Kidney capillary endothelial cell (primary cell): ENCODE measurements at places on chromosomes 6 and 20.

DNA sequence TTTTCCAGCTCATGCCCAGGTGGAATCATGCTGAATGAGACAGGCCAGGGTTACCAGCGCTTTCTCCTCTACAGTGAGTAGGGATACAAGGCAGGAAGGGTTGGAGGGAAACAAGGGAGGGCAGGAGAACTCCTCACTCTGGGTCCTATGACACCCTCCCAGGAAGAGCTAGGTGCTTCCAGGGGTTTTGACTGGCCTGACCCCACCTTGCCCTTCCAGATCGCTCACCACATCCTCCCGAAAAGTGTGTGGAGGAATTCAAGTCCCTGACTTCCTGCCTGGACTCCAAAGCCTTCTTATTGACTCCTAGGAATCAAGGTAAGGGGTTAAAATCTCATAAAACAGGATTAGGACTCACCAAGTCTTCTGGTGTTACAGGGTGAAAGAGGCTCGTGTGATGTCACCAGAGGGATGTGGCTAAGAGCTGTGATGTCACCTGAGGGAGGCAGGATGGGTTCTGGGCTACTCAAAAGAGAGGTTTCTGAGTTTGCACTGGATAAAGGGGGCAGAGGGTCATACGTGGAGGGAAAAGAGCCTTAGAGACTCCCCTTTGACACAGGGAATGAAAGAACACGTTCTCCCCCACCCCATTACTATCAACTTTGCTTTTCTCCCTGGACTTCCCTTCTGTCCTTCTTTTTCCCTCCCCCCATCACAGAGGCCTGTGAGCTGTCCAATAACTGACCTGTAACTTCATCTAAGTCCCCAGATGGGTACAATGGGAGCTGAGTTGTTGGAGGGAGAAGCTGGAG, 1.9 kb downstream of the APOM start:
- DNase-seq = no peak

DNA sequence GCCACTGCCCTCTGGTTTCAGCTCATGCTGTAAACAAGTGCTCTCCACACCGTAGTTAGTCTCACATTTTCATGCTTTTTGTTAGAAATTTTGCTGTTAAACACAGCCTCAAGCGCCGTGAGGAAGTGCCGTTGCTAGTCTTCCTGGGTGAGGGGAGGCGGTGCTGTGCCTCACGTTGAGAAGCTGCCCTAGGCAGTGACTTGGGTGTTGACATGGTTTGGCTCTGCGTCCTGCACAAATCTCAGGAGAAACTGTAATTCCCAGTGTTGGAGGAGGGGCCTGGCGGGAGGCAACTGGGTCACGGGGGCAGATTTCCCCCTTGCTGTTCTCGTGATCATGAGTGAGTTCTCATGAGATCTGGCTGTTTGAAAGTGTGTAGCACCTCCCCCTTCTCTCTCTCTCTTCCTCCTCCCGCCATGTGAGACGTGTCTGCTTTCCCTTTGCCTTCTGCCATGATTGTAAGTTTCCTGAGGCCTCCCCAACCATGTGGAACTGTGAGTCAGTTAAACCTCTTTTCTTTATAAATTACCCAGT, 95.8 kb downstream of the ERMARD start:
- no peak for DNase-seq

- DNase-seq = no peak
Measured at GRCh38 chr6:126662966-126663365, 323.1 kb downstream of the CENPW start.

- DNase-seq = no peak
Measured at GRCh38 chr6:108697561-108698161, 136.9 kb downstream of the FOXO3 start.

- DNase-seq = no peak
Measured at GRCh38 chr6:136069119-136069518, 181.0 kb downstream of the MTFR2 start.

- DNase-seq = no peak
Measured at GRCh38 chr6:167580619-167580911, 246.1 kb upstream of the AFDN start.

GRCh38 chr6:1027109-1027794, 284.6 kb upstream of the FOXQ1 start:
- DNase-seq = no peak

DNA sequence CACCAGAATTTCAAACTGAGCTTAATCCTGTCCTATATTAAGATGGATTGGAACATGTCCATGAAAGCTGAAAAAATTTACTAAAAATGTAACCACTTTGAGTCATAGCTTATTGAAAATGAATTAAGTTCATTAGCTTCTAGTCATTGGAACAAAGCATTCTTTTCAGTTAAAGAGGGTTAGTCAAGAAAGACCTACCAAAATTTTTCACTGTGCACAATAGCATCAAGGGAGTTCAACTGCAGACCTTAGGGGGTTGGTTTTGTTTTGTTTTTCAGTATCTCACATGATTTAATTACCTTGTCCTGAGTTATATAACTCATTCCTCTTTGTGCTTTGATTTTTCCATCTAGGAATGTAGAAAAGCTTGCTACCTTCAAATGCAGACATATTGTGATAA, 2.8 kb downstream of the SLC2A12 start:
- DNase-seq = no peak

DNA sequence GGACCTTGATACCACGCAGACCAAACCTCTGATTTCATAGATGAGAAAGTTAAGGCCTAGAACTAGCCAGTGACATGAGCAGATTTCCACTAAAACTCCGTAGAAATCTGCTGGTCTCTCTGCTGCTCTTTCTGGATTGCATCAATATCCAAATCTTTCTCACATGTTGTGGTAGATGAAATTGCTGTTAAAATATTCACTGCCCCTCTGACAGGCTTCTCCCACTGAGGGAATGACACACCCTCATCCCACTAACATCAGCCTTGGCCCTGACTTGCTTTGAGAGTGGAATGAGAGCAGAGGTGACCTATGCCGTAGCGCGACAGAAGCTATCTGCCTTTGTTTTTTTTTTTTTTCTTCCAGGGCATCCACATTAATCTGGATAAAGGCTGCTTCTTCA, 20.4 kb upstream of the EXOC2 start:
- DNase-seq = no peak

- DNase-seq = no peak
Measured at GRCh38 chr6:129801909-129802308, 59.2 kb downstream of the TMEM244 start.

GRCh38 chr6:25016014-25016720, 80.4 kb upstream of the RIPOR2 start:
- DNase-seq = no peak

- no peak for DNase-seq
Measured at GRCh38 chr20:8292793-8293192, 160.7 kb downstream of the PLCB1 start.

GRCh38 chr6:28349344-28349891, 329 bp upstream of the ZKSCAN3 start:
- no peak for DNase-seq

DNA sequence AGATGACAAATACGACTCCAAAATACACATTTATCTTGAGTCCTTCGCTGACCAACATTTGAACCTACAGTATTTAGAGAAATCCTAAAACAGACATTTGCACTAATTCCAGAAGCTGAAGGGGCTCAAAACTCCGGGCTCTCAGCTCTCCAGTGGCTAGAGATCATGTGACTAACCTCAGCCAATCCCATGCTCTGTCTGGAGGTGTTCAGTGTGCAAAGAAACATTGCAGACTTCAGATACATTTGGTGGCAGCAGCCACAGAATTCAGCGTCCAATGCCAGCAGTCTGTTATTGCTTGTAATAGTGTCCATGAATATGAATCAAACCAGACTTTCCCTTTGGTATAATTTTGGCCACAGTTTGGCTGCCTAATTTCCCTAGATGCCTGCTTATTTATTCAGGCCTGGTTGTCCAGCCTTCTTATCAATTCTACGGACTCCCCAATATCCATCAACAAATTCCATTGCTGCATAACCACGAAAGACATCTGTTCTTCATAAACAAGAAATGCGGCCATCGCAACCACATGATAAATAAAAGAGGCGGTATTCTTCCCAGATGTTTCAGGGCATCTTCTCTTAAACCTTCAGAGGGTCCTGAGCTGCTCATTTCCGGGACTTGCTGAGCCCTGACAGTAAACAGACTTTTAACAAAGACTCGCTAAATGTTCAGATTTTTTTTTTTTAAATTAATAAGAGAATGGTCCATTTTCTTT, 14.5 kb upstream of the CYP24A1 start:
- no peak for DNase-seq

DNA sequence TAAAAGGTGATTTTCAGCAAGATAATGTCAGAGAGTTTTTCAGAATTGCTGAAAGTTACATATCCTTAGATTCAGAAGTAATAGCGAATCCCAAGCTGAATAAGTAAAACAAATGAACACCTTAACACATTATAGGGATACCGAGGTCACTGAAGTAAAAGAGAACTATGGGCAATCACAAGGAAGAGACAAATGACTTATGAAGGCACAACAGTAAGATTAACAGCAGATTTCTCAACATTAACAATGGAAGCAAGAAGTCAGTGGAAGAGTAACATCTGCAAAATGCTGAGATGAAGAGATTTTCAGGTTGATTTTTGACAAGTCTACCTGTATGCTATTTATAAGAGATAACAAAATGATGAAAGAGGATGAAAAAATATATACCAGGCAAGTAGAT, 86.1 kb upstream of the EZR start:
- no peak for DNase-seq

DNA sequence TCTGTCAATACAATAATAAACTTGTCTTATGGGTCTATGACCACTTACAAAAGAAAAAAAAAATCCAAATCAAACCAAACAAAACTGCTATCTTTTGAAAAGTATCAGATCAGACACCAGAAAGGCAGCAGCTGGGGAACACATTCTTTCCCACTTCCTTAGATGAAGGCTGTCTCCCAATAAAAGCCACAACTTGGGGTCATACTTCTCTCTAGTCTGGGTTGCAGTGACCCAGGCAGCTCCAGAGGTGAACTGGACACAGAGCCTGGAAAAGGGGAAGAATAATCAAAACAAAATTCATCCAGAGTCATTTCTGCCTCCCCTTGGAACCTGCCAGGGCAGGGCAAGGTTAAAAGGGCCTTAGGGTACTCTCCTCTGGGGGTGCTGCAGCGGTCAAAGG, 19.1 kb downstream of the ATXN1 start:
- no peak for DNase-seq

DNA sequence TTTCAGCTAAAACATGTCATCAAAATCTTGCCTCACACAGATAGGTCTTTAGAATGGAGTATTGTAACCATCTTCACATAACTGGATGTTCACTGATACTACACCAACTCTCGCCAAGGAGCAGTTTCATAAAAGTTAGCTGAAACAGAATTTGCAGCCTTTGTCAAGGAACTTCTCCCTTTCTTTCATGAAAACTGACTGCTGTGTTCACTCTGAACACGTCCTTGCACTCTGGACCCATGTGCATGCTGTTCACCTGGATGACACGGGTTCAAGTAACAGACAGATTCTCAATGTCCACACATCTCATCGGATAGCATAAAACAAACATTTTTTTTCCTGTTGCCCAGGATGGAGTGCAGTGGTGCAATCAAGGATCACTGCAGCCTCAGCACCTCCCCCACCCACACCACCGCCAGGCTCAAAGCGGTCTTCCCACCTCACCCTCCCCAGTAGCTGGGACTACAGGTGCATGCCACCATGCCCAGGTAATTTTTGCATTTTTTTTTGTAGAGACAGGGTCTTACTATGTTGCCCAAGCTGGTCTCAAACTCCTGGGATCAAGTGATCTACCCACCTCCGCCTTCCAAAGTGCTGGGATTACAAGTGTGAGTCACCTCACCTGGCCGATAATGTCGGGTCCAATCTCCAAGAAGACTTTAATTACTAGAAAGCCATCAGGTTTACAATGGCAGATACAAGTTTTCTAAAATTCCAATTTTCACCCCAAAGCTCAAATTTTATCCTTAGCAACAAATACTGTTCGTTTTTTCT, 9.4 kb downstream of the DIDO1 start:
- no peak for DNase-seq

DNA sequence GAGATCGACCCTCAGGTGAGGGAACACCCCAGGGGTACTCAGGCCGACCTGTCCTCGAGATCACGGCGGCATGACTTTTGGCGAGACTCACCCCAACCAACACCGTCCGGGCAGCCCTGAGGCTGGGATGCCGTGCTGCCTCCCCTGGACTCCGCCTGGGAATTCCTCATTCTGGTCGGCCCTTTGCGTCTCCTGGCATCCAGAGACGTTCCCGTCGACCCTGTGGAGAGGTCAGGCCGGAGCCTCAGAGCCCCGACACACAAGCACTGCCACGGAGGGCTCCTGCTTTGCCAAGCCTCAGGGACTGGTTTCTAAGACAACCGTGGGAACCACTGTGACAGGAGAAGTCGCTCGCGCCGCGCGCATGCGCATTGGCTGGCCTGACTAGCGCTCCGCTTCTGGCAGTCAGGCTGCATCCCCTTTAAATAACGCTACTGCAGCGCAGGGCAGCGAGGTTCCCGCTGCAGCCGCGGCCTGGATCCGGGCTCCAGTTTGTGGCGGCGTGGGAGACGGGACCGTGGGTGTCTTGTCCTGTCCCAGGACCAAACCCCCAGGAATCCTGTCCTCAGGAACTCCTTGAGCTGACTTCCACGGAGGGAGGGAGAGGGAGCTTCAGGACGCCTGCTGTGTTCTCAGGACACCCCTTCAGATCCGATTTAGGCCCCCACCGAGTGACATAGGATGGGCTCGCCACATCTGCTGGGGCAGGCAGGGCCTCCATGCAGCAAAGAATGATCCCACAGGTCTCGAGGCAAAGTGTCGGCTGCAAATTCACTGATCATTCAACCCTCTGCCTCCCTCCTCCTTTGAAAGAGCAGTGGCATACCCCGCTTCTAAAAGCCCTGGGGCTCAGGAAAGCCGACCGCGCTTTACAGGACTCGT, 163.2 kb upstream of the ZNF337 start:
- peak; percentile 55 for DNase-seq

- DNase-seq = no peak
Measured at GRCh38 chr6:11215773-11216172, 16.7 kb downstream of the NEDD9 start.

GRCh38 chr20:9035126-9035525, 33.8 kb upstream of the PLCB4 start:
- no peak for DNase-seq

DNA sequence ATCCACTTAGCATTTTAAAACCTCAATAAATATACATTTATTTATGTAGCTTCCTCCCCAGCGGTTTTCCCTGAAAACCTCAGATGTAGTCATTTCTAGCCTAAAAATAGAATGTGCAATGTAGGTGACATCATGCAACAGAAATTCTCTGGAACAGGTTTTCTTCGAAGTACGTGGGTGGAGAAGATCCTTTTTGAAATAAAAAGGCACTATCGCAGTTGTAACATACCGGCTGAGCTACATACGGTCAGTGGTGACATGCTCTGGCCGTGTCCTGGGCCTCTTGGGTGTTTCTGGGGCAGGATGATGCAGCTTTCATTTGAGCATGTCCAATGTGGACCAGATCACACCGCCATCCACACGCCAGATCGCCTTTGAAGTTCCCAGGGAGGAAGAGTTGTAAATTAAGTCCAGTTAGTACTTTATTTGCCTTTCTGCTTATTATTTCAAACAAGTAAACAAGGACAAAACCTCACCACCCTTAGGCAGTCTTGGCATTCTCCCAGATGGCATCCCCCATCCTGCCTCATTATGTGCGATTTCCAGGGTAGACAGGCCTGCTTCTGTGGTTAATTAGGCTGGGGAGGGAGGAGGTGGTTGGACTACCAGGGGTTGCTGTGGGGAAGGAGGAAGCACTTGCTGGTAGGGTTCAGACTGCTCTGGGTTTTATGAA, 109.5 kb upstream of the CLDN20 start:
- DNase-seq = peak; percentile 76
